Activated CD8-positive, alpha-beta T cell treated with anti-CD3 and anti-CD28 coated beads, Interleukin-2, amount 10 ng/mL, durations not matched to agents 7 days and 5 days (primary cell): ENCODE measurements at places on chromosomes 13 and 19.

GRCh38 chr13:29020314-29020713 lies 200.2 kb downstream of the MTUS2 start:
- DNase-seq = no peak

GRCh38 chr13:29222458-29222857 lies 373.0 kb downstream of the SLC7A1 start:
- no peak for DNase-seq

GRCh38 chr13:109126891-109127641 lies 497.7 kb downstream of the MYO16 start:
- DNase-seq = no peak

- DNase-seq = no peak
Observed at GRCh38 chr19:27868007-27868406, 1344.9 kb downstream of the UQCRFS1 start.

DNA sequence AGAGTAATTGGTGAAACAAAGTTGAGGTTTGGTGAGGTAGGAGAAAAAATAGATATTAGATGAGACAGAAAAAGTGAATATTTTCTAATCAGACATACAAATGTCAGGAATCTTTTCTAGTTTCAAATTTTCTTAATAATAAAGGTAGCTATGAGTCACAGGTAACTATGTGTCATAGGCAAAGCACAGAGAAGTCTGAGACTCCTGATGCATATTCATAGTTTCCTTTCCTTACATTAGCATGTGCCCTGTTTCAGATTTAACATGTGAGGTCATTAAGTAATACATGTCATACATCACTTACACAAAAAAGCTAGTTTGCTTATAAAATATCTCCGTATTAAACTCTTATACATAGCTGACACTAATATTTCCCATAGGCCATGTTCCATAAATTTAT lies 1141.3 kb upstream of the PCDH20 start:
- no peak for DNase-seq

GRCh38 chr19:51101171-51101865 lies 6.9 kb downstream of the CTU1 start:
- DNase-seq = no peak

DNA sequence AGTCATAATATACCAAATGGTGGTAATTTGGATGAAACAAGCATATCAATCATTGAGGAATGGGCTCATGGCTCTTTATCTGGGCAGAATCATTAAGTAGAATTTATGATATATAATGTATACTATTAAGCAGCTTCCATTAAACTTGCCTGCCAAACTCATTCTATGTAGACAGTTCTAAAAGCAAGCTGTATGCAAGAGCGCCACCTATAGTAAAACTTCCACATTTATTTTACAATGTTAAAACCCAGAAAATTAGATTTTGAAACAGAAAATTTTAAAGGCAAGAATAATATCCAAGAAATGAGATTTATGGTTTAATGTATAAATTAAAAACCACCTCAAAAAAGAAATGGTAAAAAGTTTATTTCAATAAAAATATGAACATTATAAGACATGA lies 161.5 kb downstream of the MZT1 start:
- no peak for DNase-seq
